Neural progenitor cell (in vitro differentiated cells): ENCODE measurements at places on chromosomes 5 and 9. TPM values are rescaled to one million over a fixed set of nuclear protein-coding genes. Genes with fewer than 3 reads are reported as not detected.
A peak's percentile ranks its signal among the peaks of the same experiment; 100 is the strongest.

GRCh38 chr9:35079041-35079425 is 709 bp downstream of the FANCG start:
- peak; percentile 38 for DNase-seq

DNA sequence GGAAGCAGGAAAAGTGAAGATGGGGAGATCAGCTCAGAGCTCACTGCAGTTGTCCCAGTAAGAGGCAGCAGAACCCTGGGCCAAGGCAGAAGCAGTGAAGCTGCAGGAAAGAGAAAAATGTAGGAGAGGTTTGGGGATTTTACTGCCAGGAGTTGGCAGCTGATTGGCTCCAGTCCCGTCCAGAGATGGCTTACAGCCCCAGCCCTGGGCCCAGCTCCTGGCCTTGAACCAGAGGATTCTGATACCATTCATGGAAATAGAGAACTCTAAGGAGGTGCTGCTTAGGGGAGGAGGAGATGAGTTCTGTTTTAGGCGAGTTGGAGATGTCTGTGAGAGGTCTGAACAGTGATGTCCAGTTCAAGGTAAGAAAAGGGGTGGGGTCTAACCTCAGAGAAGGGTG is 4.6 kb downstream of the MORN5 start:
- no peak for DNase-seq

DNA sequence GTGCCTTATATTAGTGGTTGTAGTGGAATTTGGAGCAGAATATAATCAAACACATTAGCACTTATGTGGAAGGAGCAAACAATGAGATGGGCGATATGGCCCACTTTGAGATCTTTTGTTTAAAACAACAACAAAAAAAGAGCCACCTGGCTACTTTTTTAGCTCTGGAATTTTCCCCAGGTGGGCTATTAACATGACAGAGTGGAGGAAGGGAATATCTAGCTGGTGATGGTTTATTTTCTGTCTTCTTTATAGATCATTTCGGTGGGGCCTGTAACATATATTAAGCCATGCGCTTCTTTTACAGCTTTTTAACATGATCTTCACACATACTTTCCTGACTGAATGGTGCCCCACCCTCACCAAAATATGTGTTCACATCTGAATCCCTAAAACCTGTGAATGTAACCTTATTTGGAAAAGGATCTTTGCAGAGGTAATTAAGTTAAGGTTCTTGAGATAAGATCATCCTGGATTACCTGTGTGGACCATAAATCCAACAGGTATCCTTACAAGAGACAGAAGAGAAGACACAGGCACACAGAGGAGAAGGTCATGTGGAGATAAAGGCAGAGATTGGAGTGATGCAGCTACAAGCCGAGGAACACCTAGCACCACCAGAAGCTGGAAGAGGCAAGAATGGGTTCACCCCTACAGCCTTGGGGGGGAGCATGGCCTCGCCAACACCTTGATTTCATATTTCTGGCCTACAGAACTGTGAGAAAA is 16.6 kb upstream of the ENTREP1 start:
- no peak for DNase-seq

The ANKRD31 gene
- total RNA-seq, result 0.74 and 0.75 TPM in 2 replicates

DNA sequence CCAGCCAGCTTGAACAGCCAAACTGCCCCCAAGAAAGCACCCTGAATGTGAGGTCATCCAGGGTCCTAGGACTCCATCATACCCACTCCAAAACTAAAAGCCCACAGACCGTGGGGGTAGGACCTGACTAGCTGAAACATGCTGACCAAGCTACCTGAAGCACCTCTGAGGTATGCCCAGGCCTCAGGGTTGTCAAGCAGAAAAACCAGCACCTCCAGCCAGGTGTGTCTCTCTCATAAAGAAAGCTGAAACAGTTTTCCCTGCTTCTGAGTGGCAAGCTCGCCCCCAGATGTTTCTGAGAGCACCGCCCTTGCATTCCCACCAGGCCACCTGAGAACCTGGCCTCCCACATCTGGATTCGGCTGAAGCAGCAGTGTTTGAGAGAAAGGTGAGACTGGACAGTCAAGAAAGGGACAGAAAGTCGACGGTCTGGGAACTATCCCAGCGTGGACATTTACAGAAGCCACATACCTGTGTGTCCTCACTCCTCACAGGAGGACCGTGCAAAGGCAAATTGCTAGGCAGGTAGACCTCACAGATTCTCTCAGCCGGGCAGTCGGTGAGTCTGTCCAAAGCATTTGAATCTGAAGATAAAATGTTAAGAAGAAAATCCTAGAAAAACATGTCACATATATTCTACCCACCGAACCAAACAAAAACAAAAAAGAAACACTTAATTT is 155.6 kb upstream of the RASEF start:
- DNase-seq, result no peak

The UBE2D2 gene
- total RNA-seq, result 131 and 141 TPM in 2 replicates

The MUSK gene
- total RNA-seq, result 0.22 and 0.24 TPM in 2 replicates
